ENCODE measurements at places on chromosomes 5 and 9. TPM values are rescaled to one million over a fixed set of nuclear protein-coding genes. Genes with fewer than 3 reads are reported as not detected.

DNA sequence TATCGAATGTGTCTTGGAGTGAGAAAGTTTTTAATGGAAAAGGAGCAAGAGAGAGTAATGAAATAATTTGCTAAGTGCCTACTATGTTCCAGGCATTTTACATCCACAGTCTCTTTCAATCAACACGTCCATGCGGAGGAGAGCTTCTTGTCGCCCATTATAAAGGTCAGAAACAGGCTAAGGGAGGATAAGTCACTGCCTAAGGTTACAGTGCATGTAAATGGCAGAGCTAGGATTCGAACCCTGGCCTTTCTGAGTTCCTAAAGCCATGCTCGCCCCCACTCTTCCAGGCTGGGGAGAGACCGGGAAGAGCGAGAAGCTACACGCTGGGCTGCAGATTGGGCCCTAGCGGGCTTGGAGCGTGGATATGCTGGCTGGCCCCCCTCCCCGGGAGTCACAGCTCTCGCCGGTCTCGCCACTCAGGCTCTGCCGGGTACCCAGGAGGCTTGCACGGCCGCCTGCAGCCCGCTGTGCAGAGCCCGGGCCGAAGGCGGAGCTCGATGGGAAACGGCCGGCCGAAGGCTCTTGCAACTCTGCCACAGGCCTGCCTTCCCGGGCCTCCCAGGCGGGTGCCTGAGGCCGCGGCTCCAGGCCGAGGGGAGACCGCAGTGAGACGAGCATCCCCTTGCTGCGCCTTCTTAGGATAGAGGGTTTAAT, 775 bp upstream of the LHX2 start:
- H3K27me3 ChIP-seq: peaks cover 97% of the 10 kb centered on the region
- H3K36me3 ChIP-seq: no peaks in the 10 kb centered on the region
- H3K4me3 ChIP-seq: no peak overlapping the region
- H3K4me1 ChIP-seq: peaks cover 2% of the 10 kb centered on the region
- no peak for DNase-seq

- DNase-seq: peak; percentile 85
- no peaks in the 10 kb centered on the region for H3K27me3 ChIP-seq
- H3K27ac ChIP-seq: peak overlapping the region; percentile 16
- no peak overlapping the region for H3K4me3 ChIP-seq
Measured at GRCh38 chr5:139725073-139725830, 70.4 kb upstream of the PSD2 start.

DNA sequence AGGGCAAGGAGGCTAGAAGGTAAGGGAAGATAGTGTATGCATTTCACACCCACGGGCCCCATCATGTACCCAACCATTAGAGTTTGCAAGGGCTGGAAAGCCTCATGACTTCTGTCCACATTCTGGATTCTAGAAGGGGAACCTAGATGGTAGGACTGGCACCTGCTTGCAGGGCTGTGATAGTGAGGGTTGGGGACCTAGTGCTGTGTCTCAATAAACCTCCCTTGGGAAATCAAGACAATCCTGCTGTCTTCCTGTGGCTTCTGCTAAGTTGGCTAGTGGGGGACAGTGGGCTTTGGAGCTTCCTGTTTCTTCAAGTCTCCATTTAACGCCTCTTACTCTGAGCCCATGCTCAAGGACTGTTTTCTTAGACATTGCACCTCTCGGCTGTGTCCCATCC, 43.6 kb upstream of the SYNPO start:
- H3K36me3 ChIP-seq: no peaks in the 10 kb centered on the region
- H3K4me3 ChIP-seq: no peak overlapping the region
- no peaks in the 10 kb centered on the region for H3K27me3 ChIP-seq

DHX29 gene
- 35.6 TPM for total RNA-seq

DNA sequence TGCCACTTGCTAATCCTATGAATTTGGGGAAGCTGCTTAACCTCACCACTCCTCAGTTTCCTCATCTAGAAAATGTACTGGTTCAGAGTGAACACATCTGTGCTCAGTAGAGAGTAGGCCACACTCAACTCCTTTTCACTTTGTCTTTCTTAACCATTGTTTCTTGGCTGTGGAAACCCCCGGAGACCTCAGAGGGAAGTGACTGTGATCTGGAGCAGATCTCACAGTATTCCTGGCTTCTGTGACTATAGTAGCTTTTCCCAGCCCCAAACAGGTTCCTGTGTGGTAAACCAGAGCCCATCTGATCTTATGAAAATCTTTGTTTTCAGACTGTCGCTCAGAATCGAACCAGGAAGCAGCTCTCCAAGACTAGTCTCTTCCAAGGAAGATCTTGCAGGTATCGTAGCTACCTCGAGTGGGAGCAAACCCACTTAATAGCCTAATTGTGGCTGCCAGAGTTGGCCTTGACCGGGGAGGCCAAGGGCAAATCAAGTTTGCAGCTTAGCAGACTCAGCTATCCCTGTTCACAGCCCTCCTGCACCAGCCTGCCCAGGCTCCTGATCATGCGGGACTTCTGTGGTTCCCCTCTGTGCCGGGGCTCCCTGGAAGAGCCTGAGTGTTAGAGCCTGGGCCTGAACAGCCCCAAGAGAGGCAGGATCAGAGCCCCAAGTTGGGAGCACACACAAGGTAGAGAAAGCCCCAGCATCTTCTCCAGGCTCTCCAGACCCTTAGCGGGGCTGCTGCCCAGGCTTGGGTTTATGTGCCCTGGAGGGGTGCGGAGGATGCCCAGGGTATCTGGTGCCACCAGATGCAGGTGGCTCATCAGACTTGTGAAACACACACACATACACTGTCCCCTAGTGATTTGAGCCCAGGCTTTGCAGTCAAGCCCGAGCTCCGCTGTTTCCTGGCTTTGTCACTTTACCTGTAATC, 52.2 kb upstream of the ANGPTL2 start:
- DNase-seq: no peak
- no peak overlapping the region for H3K4me3 ChIP-seq
- no peaks in the 10 kb centered on the region for H3K36me3 ChIP-seq
- H3K4me1 ChIP-seq: peaks cover 13% of the 10 kb centered on the region
- no peaks in the 10 kb centered on the region for H3K27me3 ChIP-seq
- H3K27ac ChIP-seq: no peak overlapping the region

- H3K4me3 ChIP-seq: no peak overlapping the region
- no peak for DNase-seq
- no peak overlapping the region for H3K27ac ChIP-seq
- H3K27me3 ChIP-seq: no peaks in the 10 kb centered on the region
- H3K36me3 ChIP-seq: peaks cover 45% of the 10 kb centered on the region
Measured at GRCh38 chr5:172377856-172378255, 76.5 kb downstream of the SH3PXD2B start.

DNA sequence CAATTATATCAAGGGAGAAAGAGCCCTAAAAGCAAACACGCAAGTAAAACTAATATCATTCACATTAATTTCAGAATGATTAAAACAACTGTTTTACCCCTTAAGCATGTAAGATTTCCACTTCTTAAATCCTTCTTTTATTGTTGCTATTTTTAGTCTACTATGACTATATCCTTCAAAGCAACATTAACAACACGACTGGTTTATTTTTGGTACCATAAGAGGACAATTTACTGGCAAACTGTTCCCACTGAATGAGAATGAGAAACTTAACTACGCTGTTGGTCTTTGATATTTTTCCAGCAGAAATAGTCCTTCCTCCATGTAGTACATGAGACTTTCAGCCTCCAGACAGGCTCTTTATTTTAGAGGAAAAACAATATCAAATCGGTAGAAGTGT, 281.5 kb downstream of the CTNND2 start:
- H3K27me3 ChIP-seq: no peaks in the 10 kb centered on the region
- no peaks in the 10 kb centered on the region for H3K4me1 ChIP-seq
- H3K27ac ChIP-seq: no peak overlapping the region
- no peaks in the 10 kb centered on the region for H3K36me3 ChIP-seq
- DNase-seq: no peak

BARHL1 gene
- total RNA-seq: not detected

DNA sequence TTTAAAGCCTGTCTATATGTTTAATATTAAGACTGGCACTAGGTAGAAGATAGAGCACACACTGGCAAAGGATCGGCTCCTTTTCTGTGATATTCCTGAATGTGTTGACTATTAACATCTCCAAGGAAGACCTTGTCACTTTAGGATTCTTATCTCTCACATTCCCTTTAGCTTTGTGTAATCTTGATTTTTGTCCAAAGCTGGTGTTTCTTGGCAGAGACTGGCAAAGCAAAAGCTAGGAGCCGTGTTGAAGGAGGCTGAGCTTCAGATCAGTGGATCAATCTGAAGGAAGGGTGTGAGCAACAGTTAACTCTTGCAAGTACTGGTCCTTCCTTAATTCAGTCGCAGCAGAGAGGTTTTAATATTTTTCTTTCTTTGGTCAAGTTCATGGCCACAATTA, 830.4 kb upstream of the ZNF608 start:
- peaks cover 1% of the 10 kb centered on the region for H3K27me3 ChIP-seq
- no peak overlapping the region for H3K4me3 ChIP-seq
- DNase-seq: no peak

GRCh38 chr5:73728493-73729273, 102.7 kb downstream of the ARHGEF28 start:
- H3K4me1 ChIP-seq: peaks cover 6% of the 10 kb centered on the region
- no peak overlapping the region for H3K4me3 ChIP-seq
- DNase-seq: no peak

GRCh38 chr9:112620388-112620787, 97.5 kb downstream of the INIP start:
- no peak overlapping the region for H3K4me3 ChIP-seq
- H3K4me1 ChIP-seq: no peaks in the 10 kb centered on the region
- no peaks in the 10 kb centered on the region for H3K27me3 ChIP-seq
- peaks cover 5% of the 10 kb centered on the region for H3K36me3 ChIP-seq
- no peak overlapping the region for H3K27ac ChIP-seq

ADAMTS2 gene
- total RNA-seq: 18.3 TPM

CCDC183 gene
- total RNA-seq: not detected

ZNF462 gene
- 18.8 TPM for total RNA-seq

DNA sequence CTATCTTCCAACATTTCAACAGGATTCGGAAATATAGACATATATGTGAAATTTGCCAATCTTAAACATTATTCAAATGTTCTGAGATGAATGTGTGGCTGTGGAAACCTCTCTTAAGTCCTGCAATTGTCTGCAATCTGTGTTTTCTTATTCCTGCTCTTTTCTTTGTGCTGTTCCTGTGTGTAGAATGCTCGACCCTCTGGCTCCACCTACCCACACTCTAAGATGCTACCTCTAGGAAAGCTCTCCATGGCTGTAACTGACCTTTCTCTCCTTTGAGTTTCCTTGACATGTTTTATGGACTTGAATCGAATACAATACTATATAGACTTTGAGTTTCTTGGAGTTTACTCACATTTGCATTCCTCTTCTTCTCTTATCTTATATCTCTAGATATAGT, 120.6 kb upstream of the ASTN2 start:
- H3K4me1 ChIP-seq: no peaks in the 10 kb centered on the region
- no peak overlapping the region for H3K27ac ChIP-seq
- no peak for DNase-seq
- no peak overlapping the region for H3K4me3 ChIP-seq
- H3K36me3 ChIP-seq: no peaks in the 10 kb centered on the region

GNA14 gene
- total RNA-seq: under 0.01 TPM

DNA sequence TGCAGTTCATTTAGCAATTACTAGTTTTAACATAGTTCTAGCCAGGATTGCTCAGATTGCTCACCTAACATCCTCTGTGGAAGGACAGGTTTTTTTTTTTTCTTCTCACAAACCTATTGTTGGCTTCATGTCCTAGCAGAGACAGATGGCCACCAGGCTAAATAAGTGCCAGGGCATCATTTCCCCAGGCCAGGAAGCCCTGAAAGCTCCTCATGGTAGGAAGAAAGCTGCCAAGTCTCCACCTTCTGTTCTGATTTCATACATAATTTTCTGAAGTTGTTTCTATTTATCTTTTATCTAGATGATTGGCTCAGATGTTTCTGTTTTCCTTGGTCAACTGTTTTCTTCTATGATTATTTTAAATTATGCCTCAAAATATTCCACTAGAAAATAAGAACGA, 31.0 kb downstream of the EFCAB9 start:
- H3K27ac ChIP-seq: no peak overlapping the region
- H3K36me3 ChIP-seq: peaks cover 12% of the 10 kb centered on the region
- no peak for DNase-seq
- no peaks in the 10 kb centered on the region for H3K27me3 ChIP-seq

- no peak for DNase-seq
- H3K4me1 ChIP-seq: no peaks in the 10 kb centered on the region
- H3K27ac ChIP-seq: no peak overlapping the region
- H3K27me3 ChIP-seq: no peaks in the 10 kb centered on the region
Measured at GRCh38 chr9:14180093-14180959, 133.6 kb downstream of the NFIB start.

DNA sequence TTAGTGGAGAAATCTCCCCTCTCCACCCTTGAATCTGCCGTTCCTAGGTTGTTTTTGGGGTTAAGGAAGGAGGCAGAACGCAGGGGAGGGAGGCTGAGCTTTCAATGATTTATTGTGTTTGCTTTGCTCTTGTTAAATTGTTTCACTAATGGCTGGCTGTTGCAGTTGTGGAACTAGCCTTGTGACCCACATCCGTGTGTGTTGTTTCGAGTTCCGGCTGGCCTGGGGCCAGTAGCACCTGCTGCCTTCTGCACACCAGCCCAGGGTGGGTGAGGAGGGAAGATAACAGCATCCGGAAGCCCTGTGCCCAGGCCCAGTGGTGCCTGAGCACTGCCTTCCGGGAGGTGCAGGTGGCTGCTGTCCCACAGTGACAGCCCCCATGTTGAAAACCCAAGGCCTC, 3.6 kb downstream of the ERGIC1 start:
- H3K4me3 ChIP-seq: no peak overlapping the region
- DNase-seq: no peak
- peaks cover 25% of the 10 kb centered on the region for H3K36me3 ChIP-seq
- H3K4me1 ChIP-seq: peaks cover 22% of the 10 kb centered on the region

Data from IMR-90 (cell line).